SJSA1 (cell line): ENCODE measurements at places on chromosomes 1 and 21.

GRCh38 chr1:50109647-50110075, 941 bp downstream of the ELAVL4 start:
- no peak for DNase-seq

GRCh38 chr1:117173691-117174090, 37.0 kb downstream of the VTCN1 start:
- no peak for DNase-seq

- no peak for DNase-seq
Measured at GRCh38 chr1:21383785-21384401, 56.0 kb upstream of the NBPF3 start.

GRCh38 chr1:190176776-190177175, 300.9 kb downstream of the BRINP3 start:
- DNase-seq: no peak

DNA sequence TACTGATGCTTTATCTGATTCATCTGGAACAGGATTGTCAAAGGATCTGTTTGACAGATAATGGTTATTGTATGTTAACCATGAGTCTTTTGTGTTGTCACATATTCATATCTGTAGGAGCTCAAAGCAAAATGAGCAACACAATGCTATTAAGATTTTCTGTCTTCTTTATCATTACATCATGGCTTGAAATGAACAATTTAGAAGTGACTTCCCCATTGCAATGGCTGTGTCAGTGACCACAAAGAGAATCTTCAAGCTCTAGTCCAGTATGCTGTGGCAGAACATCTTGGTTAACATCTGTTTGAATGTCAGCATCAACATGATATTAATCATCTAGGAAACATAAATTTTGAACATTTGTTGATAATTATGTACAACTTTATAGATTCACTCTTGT, 1148.5 kb downstream of the PLA2G4A start:
- no peak for DNase-seq

- DNase-seq: peak; percentile 80
Measured at GRCh38 chr1:151534662-151535278, 5.3 kb upstream of the TUFT1 start.

GRCh38 chr1:11680270-11681070, 478 bp downstream of the MAD2L2 start:
- peak; percentile 72 for DNase-seq

DNA sequence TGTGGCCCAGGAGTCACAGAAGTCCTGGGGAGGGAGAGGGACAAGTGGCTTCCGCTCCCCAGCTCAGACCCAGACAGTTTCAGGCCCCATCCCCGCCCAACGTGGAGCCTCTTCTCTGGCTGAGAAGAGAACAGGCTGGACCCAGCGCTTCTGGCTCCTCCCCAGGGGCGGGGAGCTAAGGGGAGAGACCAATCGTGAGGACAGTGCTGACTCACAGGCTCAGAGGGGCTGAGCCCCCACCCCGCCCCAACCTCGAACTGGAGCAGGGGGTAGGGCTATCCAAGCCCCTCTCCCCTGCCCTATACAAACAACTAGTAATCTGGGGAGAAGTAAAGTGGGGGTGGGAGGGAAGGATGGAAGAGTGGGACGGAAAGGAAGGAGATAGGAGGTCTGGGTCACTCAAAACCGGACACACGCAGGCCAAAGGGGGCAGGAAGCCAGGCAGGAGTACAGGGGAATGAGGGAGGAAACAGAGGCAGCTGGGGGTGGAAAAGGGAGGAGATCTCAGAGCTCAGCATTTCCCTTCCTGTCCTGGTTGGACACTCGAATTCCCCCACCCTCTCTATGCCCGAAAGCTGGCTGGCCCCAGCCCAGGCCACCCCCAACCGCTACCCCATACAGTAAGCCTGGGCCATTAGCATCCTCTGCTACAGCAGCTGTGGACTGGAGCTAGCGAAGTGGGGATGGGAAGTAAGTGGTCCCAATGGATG, at the start of gene SHC1:
TSS of gene SHC1 (minus strand) at position 117 of the 710 bp plus-strand sequence. CDS start 221 bp downstream, outside the sequence.
- DNase-seq: peak; percentile 95

DNA sequence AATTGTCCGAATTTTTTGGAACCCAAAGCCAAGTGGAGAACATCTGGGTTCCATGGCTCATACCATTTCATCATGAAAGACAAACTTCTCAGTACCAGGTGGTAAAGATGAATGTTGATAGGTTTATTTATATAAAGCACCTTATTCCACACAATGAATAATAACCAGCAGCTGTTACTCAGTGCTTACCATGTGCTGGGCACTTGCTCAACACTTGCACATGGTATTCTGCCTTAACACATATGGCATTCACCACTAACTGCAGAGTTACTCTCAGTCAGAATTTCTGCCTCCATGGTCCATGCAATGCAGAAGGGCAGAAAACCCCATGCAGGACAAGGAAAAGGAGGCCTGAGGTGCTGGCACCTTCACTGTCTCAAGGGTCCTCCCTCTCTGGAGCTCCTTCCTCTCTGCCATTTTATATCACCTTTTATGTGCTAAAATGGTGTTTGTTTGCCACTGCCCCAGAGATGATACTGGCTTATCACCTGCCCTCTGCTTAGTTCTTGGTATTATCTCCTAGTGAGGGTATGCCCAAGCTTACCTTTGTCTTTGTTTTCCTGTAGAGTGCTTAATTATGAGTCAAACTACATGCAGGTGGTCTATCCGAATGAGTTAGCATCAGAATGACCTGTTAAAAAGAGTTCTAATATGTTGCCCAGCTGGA, 76.7 kb upstream of the ZNF326 start:
- no peak for DNase-seq

DNA sequence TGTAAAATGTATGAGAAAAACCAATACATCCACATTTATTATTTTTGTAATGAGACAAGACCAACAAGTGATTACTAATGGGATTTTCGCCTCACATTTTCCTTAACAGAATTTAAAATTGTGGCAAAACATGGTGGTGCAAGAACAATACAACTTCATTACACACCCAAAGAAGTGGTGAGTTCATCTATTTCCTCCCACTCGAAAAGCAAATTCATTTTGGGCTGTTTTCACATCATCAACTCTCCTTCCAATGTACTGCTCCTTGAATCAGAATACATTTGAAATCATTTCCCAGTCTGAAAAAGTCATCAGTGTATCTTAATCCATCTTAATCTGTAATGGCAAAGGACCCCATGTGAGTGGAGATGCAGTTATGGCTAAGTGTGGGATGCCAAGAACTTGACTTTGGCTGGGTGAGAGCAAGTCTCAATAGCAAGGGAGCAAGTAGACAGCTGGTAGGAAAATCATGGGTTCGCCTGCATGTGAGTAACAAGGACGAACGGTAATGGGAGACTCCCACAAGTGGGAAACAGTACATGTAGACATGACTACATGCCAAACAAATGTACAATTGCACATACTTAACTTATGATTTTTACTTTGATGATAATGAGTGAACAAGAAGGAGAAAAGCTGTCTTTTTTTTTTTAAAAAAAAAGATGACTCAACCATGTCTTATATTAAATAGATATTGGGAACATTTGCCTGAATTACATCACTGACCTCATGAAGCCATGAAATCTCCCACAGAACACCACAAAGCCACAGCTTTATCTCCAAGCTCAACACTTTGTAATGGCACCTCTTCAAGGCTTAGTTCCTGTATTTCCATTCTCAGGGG, 46.0 kb downstream of the RUNX1 start:
- no peak for DNase-seq

DNA sequence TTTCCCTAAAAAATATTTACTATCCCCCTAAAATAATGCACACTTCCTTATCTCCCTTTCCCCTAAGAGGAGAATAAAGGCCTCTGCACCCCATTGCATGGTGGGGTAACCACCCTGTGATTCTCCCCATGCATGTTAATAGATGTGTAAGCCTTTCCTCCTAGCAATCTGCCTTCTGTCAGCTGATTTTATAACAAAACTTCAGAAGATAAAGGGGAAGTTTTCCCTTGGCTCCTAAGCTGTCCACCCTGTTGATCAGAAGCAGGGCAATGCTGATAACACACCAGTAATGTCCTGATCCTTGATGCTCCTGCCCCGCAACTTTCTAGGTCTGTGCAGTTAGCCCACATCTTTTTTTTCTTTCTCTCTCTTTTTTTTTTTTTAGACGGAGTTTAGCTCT, 11.4 kb upstream of the RNF187 start:
- DNase-seq: no peak

- no peak for DNase-seq
Measured at GRCh38 chr1:97571760-97572159, 349.1 kb downstream of the DPYD start.
